ENCODE measurements at places on chromosomes 4 and X. TPM values are rescaled to one million over a fixed set of nuclear protein-coding genes. Genes with fewer than 3 reads are reported as not detected.

FGFRL1 gene
- 4.8 TPM for total RNA-seq

ATOH1 gene
- not detected for total RNA-seq

OTC gene
- total RNA-seq = not detected

AREG gene
- total RNA-seq = 1.2 TPM
